ENCODE measurements at places on chromosomes 7 and 10. TPM values are rescaled to one million over a fixed set of nuclear protein-coding genes. Genes with fewer than 3 reads are reported as not detected.

The SCRN1 gene
- 75.3 TPM for total RNA-seq

DNA sequence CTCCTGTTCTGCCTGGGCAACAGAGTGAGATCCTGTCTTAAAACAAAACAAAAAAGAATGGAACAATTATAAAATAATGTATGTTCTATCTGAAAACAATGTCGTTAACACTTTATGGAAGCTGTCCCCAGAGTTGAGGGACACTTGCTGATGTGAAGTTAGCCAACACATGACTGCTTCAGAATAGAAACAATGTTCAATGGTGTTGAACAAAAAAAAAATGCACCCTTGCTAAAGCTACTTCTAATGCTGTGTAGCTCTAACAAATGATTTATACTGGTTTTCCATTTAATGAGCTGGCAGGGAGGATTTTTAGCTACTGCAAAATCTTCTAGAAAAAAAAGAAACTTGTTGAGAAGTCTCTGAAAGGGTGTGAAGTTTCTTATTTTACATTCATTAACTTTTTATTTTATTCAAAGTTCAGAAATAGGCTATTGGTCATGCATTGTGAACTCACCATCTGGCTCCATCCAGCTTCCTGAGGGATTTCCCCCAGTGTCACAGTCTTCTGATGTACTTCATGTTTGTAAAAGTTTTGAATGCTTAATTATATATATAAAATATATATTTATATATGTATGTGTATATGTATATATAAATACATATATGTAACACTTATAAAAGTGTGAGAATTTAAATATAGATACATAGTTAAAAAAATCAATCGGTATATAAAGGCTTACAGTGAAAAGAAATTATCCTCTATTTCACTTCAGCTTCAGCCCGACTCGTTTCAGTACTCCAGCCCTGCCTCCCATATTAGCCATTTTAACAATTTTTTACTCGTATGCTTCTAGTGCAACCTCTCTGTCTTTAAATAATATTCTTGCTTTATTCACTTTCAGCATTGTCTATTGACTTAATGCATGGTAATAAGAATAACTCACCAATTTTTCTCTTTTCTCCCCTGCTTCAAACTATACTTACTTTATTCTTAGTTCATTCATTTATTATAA is 35.0 kb downstream of the HDAC9 start:
- H3K27me3 ChIP-seq: no peaks in the 10 kb centered on the region
- no peak overlapping the region for H3K4me3 ChIP-seq
- DNase-seq: no peak
- peak overlapping the region; percentile 62 for H3K27ac ChIP-seq

- peaks cover 17% of the 10 kb centered on the region for H3K4me1 ChIP-seq
- no peak overlapping the region for H3K4me3 ChIP-seq
- H3K27ac ChIP-seq: no peak overlapping the region
- DNase-seq: no peak
- H3K27me3 ChIP-seq: no peaks in the 10 kb centered on the region
Measured at GRCh38 chr10:31037749-31038148, 6.1 kb upstream of the ZNF438 start.

The MSMB gene
- total RNA-seq: not detected

GRCh38 chr7:113339661-113340060 is 221.3 kb upstream of the SMIM30 start:
- H3K4me1 ChIP-seq: peaks cover 2% of the 10 kb centered on the region
- no peak overlapping the region for H3K27ac ChIP-seq
- DNase-seq: no peak
- H3K4me3 ChIP-seq: no peak overlapping the region

GRCh38 chr7:45888185-45888992 is at the start of gene IGFBP1:
Gene IGFBP1, plus strand, starts transcription at chr7:45888488. Its CDS starts 165 bp downstream, at chr7:45888653.
- peak within 1 kb of the TSS; percentile 56 for H3K4me3 ChIP-seq
- H3K36me3 ChIP-seq: no peaks in the 10 kb centered on the region
- H3K27ac ChIP-seq: no peak within 1 kb of the TSS
- DNase-seq: no peak
- H3K27me3 ChIP-seq: peaks cover 8% of the 10 kb centered on the region

The PDE1C gene
- 4.6 TPM for total RNA-seq

The PPRC1 gene
- total RNA-seq: 56.4 TPM

The ACSL5 gene
- 13.9 TPM for total RNA-seq

The P4HA1 gene
- total RNA-seq: 24.4 TPM

DNA sequence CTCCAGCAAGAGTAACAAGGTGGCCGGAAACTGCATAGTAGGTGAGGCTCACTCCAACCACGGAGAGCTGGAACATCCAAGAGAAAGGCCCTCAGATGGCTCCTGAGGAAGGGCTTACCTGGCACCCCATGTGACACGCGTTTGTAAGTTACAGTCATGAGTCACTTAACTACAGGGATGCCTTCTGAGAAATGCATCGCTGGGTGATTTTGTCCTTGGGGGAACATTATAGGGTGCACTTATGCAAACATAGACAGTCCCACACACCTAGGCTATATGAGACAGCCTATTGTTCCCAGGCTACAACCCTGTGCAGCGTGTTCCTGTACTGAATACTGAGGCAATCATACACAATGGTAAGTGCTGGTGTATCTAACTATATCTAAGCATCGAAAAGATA is 139.9 kb downstream of the PKD1L1 start:
- no peaks in the 10 kb centered on the region for H3K27me3 ChIP-seq
- no peak for DNase-seq
- H3K4me1 ChIP-seq: peaks cover 21% of the 10 kb centered on the region
- H3K36me3 ChIP-seq: no peaks in the 10 kb centered on the region
- H3K4me3 ChIP-seq: no peak overlapping the region
- no peak overlapping the region for H3K27ac ChIP-seq

DNA sequence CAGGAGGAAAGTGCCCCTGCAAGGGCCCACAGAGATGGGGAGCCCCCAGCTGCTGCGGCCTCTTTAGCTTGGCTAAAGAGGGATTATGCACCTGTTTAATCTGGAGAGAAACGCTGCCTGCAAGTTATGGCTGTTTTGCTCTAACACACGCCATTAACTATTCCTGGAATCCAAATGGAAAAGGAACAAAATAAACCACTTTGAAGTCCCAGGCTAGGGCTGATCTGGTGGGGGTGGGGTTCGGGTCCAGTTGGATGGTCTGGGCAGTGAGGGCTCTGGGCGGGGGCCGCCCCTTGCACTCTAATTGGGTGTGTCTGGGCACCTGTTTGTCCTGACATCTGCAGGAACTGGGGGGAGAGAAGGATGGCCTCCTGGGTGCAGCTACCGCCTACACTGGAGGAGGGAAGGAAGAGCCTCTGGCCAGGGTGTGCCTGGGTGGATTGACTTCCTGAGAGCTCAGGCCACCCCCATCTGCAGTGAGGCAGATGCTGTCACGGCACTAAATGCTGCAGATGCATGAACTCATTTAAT is 300.6 kb downstream of the ZEB1 start:
- peaks cover 48% of the 10 kb centered on the region for H3K4me1 ChIP-seq
- H3K4me3 ChIP-seq: no peak overlapping the region
- no peak overlapping the region for H3K27ac ChIP-seq
- no peaks in the 10 kb centered on the region for H3K27me3 ChIP-seq
- DNase-seq: no peak
- no peaks in the 10 kb centered on the region for H3K36me3 ChIP-seq

DNA sequence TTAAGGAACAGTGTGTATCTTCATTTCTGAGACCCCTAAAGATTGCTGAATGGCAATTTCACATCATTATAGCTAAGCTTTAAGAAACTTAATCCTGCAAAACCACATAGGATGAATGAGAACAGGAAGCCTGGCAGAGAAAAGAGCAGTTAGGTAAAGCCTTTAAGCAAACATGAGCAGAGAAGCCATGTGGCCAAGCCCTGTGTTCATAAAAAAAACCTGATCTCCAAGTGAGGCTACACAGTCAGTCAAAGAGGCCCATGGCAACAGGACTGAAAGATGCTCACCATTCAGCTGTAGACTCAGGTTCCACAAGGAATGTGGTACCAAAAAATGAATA is 9.3 kb downstream of the LIPA start:
- H3K4me1 ChIP-seq: no peaks in the 10 kb centered on the region
- DNase-seq: no peak
- H3K36me3 ChIP-seq: no peaks in the 10 kb centered on the region
- H3K27me3 ChIP-seq: no peaks in the 10 kb centered on the region
- no peak overlapping the region for H3K4me3 ChIP-seq

DNA sequence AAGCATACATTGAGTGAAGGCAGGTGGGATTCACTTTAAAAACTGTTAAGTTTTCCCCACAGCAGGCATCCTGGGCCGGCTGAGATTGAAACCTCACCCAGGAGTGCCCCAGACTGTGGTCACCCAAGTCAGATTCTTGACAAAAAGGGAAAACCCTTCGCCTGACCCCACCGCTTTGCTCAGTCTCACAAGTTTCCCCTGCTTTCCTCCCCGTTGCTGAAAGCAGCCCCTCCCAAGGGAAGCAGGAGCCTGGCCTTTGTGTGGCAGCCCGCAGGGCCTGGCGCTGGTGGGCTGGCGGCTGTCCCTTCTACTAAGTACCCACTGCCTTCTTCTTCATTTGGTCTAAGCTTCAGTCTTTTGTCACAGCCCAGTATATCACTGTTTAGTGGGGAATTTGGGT is 16.0 kb downstream of the RNF32 start:
- H3K4me3 ChIP-seq: no peak overlapping the region
- H3K27me3 ChIP-seq: no peaks in the 10 kb centered on the region
- no peaks in the 10 kb centered on the region for H3K36me3 ChIP-seq
- H3K27ac ChIP-seq: no peak overlapping the region
- no peak for DNase-seq

DNA sequence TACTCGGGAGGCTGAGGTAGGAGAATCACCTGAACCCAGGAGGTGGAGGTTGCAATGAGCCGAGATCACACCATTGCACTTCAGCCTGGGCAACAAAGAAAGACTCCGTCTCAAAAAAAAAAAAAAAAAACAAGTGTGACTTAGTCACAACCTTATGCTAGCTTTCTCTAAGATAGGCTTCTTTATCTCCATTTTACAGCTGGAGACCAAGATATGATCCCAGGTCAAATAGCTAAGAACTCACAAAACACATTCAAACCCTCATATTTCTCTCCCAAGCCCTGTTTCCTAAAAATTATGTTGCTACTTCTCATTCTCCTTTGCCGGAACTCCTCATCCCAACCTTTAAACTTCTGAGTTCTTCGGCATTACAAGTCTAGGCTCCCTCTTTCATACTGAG is 13.0 kb upstream of the DHTKD1 start:
- no peak overlapping the region for H3K27ac ChIP-seq
- DNase-seq: no peak

DNA sequence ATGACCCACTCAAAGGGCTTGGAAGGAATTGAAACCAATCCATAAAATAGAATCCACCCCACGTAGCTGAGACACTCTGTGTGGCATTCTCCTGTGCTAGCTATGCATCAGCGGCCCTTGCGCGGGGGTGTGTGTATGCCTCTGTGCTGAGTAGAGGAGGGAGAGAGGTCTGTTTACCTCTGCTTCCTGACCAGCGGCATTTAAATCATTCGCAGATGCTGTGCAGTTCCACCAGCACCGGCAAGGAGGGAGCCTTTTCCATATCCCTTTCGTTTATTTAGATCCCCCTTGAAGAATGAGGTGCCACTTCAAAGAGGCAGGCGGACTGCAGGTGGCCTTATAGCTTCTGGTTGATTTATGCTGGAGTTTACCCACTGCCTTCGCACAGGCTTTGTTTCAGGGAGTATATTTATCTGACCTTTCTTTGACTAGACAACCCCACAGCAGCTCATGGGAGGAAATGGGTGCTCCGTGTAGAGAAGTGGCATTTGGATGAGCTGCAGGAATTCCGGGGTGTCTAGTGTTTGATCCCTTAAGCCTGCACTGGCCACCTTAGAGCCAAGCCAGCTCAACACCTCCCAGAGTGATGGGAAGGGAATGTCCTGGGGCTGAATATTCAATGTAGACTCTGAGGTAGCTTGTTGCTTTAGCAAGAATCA is 11.4 kb downstream of the C10orf53 start:
- no peak overlapping the region for H3K4me3 ChIP-seq
- no peaks in the 10 kb centered on the region for H3K4me1 ChIP-seq
- H3K36me3 ChIP-seq: no peaks in the 10 kb centered on the region
- DNase-seq: no peak
